ENCODE measurements at places on chromosomes 3 and 15.
A peak's percentile ranks its signal among the peaks of the same experiment; 100 is the strongest.

- no peak for DNase-seq
Measured at GRCh38 chr15:55110446-55110845, 86.3 kb downstream of the RSL24D1 start.

DNA sequence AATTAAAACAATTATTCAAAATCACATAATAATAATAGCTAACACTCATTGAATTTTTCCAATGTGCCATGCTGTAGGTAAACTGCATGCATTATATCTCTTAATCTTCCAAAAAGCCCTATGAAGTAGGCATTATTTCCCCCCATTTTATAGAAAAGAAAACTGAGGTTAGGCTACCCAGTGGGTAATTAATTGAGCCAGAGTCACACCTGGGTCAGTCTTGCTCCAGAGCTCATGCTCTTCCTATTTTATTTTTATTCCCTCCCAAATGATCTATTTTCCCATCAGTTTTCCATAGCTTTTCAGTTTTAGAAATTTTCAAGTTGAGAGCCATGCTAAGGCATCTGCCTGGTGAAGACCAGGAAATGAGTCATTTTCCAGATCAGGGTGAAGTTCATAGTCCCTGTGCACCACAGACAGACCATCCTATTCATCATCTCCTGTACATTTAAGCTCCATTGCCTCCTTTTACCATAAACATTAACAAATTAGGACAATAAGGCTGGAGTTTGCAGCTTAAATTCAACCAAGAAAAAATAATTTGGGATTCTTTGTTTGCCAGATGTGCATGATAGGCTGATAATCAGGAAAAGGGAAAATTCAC lies 417.3 kb downstream of the OTOL1 start:
- DNase-seq = peak; percentile 89

GRCh38 chr3:129507181-129507831 lies 21.1 kb upstream of the RHO start:
- no peak for DNase-seq

DNA sequence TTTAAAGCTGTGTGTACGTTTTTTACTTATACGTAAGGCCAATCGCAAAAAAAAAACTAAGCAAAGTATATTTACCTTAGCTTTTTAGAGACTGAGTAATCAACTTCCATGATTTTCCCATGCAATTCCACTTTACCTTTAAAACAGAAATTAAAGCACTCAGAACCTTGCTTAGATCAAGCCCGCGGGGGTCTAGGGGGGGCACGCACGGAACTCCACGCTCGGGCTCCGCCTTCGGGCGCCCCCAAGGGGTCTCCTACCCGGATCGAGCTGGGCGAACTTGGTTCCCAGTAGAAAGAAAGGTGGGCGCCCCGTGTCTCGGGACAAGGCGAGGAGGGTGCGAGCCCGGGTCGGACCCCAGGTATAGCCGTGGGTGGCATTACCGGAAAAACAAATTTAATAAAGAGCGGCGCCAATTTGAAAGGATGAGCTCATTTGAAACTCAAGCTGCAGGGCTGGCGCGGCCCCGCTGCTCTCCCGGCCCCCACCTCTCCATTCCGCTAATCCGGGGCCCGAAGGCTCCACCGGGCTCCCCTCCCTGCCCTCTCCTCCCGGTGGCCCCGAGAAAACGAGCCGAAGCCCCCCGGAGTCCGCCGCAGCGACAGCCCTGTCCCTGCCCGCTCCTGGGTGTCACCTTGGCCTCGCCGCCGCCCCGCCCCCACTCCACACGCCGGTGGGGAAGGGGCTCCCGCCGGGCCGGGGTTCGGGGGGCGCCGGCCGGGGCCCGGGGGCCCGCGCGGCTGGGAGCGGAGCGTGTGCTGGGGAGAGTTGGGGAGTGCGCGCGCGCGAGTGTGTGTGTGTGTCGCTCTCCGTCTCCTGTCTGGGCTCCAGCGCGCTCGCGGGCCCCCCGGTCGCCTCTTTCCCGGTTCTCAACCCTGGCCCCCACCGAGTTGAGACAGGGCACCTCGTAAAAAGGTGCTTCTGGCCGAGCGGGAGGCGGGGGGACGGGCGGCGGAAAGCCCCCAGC lies 1.5 kb downstream of the IGF2BP2 start:
- peak; percentile 63 for DNase-seq

GRCh38 chr15:49490966-49491365 lies 67.9 kb downstream of the FGF7 start:
- no peak for DNase-seq

- DNase-seq = no peak
Measured at GRCh38 chr3:134136604-134137003, 106.9 kb upstream of the SLCO2A1 start.

DNA sequence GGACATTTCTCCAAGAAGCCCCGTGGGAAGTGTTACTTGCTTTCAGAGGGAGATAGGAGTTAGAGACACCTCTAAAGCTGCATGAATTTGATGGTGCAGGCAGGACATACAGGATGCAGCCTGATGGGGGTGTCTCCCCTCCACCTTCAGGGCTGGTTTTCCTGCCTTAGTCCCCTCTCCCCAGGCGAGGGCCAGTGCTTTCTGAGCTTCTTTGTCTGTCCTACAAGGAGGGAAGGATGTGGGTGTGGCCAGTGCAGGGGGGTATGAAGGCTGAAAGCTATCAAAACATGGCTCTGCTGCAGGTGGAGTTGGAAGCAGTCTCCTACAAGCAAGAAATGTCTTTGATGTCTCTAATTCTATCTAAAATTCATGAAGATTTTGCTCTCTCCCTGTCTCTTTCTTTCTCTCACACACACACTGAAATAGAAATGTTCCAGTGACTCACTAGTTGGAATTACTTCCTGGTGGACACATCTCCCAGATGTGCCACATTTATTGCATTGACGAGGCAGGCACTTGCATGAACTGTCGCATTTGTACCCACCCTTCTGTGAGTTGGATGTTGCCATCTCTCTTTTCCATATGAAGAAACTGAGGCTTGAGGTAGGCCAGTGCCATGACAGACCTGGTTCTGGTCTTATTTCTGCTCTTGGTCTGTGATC lies 13.9 kb upstream of the PODXL2 start:
- peak; percentile 44 for DNase-seq

GRCh38 chr15:40327457-40327856 lies 4.0 kb downstream of the INAFM2 start:
- no peak for DNase-seq

- no peak for DNase-seq
Measured at GRCh38 chr3:131636266-131636775, 133.6 kb upstream of the MRPL3 start.

DNA sequence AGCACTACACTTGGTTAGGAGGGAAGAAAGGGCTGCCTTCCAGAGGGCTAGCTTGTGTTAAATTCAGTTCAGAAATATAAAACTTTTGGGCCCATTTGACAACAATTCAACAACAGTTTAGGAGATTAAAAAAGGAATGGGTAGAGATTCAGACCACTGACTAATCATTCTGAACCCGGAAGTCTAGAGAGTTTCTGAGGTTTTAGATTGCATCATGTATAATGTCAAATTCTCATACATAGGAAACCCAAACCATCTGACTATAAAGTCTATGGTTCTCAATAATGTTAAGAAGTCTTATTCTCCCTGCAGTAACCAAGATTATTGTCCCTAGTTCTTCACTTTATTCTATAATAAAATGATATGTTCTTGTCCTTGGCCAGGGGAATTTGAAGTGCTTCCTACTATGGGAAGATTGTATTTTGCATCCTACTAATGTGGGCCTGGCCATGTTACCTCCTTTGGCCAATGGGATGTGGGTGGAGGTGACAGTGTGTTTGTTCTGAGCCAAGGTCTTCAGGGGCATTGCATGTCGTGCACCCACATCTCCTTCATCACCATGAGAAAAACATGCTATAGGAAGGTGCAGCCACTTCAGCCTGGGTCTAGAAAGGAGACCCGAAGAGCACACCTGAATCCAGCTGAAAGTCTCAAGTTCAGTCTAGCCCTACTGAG lies 66.4 kb upstream of the CCNL1 start:
- DNase-seq = peak; percentile 49

DNA sequence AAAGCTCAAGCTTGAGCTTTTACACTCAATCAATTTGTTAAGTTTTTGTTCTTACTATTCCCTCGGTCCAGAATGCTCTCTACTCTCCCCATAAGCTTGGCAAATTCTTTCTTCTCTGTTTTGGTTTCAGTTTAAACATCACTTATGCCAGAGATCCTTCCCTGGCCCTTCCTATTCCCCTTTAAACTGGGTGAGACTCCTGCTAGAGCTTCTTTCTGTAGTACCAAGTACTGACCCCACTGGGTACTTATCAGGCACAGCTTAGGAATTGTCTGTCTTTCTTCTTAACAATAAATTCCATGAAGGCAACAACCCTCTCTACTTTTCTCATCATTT lies 76.7 kb upstream of the PHLDB2 start:
- DNase-seq = no peak

- peak; percentile 42 for DNase-seq
Measured at GRCh38 chr3:38163117-38163840, 2.1 kb upstream of the OXSR1 start.

GRCh38 chr15:77513226-77513625 lies 92.5 kb downstream of the HMG20A start:
- DNase-seq = no peak
